ENCODE measurements at places on chromosomes 5 and 9.

DNA sequence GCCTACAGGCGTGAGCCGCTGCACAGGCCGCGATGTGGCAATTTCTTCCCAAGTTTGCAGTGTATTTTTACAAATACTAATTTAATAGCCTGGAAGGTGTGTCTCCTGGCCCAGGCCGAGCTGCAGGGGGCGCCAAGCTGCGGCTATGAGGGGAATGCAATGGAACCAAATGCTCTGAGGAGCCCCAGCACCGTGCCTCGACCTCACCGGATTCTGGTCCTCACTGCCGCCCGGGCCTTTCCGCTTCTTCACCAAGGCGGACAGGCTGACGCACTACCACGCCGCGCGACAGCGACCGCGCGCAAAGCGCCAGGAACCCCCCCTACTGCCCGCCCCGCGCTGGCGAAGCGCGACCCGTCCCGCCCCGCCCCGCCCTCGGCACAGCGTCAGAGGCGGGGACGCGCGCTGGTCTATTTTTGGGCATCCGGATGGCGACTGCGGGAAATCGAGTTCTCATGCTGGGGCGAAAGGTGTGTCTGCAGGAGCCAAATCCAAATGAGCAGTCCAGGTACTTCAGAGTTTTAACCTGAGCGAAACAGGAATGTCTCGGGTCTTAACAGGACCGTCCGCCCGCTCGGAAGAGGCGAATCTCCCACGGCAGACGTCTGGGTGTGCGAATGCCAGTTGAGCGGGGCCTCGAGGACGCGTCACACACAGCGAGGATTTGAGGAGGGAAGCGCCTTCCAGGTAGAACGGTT lies 31.7 kb upstream of the PRXL2C start:
- peak; percentile 90 for DNase-seq

GRCh38 chr9:20513126-20513913 lies 109.0 kb downstream of the MLLT3 start:
- DNase-seq: no peak

DNA sequence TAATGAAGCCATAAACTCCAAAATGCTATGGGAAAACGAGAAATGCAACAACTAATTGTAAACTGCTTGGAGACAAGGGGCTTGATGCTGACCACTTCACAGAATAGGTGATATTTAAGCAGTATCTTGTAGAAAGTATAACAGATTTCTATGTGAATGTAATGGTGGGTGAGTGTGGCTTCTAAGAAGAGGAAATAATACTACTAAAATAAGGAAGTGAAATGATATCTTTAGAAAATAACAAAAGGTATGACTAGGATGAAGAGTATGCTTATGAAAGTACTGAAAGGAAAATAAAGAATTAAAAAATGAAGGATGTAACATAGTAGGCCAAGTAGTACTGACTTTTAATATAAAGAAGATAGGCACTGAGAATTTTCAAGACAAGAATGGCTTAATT lies 94.2 kb downstream of the AGTPBP1 start:
- DNase-seq: no peak

- no peak for DNase-seq
These were observed 644.3 kb downstream of the ACTL7B start for GRCh38 chr9:108211411-108211955.

DNA sequence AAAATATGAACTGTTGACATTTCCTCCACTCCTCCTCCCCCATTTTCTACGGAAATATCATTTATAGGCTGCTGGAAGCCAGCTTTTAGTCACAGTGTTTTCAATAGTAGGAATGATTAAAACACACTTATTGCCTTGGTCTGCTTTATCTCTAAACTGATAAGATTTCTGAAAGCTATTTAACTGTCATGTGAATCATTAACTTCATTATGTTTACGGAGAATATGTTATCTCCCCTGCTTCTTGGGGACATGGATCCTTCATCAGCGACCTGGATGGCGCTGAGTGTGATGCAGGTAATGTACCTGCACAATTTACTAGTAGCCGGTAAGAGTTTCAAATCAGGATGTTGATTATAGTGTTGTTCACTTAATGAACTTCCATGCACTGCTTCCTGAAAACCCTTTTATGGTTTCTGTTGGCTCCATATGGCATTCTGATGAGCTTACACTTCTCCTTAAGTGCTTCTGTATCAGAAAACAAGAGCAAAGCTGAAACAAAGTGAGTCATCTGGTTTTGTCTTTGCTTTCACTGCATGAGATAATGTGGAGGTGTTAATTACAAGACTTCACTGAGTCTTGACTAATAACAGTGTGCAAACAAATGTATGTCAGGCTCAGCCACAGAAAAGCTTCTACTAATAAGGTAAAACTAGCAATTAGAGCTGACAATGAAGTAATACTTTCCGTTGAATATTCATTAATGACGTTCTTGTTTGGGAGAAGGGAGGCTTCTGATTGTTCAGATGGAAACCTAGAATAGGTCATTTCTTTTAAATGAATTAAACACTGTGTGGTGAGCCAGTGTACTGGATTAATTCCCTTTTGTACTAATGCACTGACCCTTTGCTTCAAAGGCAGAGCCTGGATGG lies 162.4 kb upstream of the ZNF608 start:
- DNase-seq: no peak

DNA sequence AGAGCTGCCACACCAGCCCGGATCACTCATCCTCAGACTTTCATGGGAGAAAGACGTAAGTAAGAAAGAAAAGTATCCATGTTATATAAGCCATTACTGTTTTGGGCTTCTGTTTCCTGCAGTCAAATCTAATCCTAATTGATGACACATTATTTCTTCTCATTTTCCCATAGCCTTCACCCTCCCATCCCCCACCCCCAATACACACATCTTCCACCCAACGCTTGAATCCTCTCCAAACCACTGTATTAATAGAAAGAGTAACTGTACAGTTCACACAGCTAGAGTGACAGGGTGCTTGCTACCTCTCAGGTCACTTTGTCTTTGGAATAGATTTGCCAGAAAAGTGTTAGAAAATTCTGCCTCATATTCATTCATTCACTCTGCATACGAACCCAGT lies 69.3 kb upstream of the IL17B start:
- no peak for DNase-seq

DNA sequence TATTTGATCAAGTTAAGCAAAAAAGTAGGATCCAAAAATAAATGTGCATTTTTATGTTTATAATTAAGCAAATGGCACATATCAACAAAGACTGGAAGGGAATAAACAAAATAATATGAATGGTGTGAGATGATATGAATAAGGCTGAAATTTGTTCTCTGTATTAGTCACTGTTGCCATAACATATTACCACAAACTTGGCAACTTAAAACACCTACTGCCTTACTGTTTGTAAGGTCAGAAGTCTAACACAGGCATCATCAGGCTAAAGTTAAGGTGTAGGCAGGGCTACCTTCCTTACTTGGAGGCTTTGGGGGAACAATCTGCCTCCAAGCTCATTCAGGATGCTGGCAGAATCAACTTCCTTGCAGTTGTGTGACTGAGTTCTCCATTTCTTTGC lies 19.3 kb downstream of the PGGT1B start:
- no peak for DNase-seq

GRCh38 chr5:126300293-126300692 lies 122.9 kb upstream of the GRAMD2B start:
- no peak for DNase-seq

- DNase-seq: no peak
These were observed 72.1 kb upstream of the BRINP1 start for GRCh38 chr9:119441338-119441737.

GRCh38 chr9:93379051-93379450 lies 72.4 kb upstream of the FAM120A start:
- no peak for DNase-seq

- DNase-seq: no peak
These were observed 42.7 kb downstream of the UBE2QL1 start for GRCh38 chr5:6491196-6491918.

- DNase-seq: peak; percentile 44
These were observed 531.3 kb downstream of the NTRK2 start for GRCh38 chr9:85200726-85201404.

DNA sequence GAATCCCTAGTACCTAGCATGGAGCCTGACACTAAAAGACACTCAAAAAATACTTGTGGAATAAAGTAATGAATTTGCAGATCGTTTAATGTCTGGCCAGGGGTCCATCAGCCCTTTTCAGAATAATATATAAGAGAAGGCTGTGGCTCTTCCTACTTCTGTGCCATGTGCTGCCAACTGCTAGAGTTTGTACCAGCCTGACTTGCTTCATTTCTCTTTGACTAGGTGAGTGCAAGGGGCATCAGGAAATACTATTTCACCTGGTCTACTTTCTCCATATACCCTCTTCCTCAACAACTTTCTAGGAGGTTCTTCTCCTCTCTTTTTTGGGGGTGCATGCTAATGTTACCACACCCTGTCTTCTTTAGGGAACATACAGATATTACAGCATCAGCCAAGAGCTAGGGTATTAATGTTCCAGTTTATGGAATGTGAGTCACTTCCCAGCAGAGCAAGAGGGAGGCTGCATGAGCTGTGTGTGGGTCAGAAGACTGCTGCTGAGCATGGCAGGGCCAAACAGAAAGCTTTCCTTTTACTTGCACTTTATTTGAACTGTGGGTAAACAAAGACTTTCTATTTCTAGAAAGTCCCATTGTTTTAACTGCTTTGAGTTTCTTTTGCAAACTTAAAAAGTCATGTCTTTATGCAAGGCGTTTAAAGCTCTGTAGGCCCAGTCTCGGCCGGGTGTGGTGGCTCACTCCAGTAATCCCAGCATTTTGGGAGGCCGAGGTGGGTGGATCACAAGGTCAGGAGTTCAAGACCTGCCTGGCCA lies 158.9 kb downstream of the ADAMTSL1 start:
- DNase-seq: no peak

- DNase-seq: no peak
These were observed 97.9 kb downstream of the ADAMTS6 start for GRCh38 chr5:65383859-65384258.

DNA sequence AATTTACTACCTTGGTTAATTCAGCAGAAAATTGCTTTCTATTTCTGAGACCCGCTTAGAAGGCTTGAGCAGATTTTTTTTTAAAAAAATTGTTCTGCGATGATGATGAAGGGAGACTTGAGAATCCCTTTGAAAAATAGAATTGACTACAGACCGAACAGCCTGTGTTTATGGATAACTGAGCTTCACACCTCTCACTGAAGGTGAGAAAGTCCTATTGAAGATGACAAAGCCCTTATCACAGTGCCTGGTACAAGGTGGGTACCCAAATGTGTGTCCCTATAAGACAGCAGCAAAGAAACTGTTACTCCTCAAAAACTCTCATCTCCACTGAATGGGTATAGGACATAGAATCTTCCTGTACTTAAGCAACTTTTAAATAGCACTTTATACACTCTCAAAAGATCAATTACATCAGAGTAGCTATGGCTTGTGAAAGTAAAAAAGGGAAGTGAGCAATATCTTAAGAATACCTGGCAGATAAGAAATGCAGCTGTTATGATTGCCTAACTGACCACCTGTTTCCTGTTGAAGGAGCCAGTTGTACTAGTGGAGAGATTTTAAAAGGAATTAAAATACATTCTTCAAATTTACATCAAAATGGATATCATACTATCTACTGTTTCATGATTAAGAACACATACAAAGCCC lies 419.7 kb downstream of the CHSY3 start:
- no peak for DNase-seq

GRCh38 chr5:133367984-133368383 lies 244.4 kb downstream of the FSTL4 start:
- no peak for DNase-seq

DNA sequence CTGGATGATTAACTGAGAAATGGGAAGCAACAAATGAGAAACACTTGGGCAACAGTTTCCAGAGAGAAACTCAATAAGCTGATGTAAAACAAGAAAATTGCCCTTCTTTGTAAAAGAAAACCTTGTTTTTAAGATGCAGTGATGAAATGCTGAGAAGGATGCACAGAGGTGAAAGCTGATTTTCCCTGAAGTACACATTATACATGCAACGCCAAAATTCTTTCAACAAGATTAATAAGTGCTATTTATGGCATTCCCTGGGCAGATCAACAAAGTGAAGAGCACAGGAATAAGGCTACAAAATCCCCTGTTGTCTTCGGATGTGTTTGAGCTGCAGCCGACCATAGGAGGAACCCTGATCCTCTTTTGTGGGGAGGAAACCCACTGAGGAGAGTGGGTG lies 208.0 kb upstream of the ANKH start:
- DNase-seq: no peak

- no peak for DNase-seq
These were observed 23.4 kb upstream of the MAMDC2 start for GRCh38 chr9:70020217-70020616.

DNA sequence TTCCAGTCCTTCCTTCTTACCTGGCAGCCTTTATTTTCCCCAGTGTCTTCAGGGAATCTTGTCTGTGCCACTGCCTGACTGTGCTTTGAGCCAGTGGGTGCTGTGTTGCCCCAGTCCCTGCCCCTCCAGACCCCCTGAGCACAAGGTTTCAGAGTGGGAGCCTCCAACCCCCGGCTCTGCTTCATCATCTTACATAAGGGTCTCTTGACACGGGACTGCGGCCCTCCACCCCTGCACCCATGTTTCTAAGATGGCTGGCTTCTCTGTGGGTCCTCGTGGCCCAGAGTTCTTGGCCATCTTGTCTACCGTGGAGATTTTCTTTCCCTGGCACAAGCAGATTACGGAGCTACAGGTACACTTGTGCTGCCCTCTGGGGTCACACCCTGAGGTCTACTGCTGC lies 194.1 kb downstream of the CACNA1B start:
- DNase-seq: no peak

DNA sequence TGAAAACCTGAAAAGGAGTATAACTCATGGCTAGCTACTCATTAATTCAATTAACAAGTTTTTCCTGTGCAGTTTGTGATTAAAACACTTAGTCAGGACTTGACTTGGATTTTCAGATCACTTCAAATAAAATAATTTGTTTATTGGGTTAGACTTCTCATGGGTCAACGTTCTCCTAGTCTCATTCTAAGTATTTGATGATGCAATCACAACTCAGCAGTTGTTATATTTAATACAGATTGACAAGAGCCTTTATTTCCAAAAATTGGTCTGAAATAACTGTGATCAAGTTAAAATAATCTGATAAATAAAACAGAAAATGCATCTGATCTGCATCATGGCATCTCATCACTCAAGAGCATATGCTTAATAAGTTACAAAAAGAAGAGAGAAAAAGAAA lies 113.9 kb downstream of the FGF10 start:
- DNase-seq: no peak

DNA sequence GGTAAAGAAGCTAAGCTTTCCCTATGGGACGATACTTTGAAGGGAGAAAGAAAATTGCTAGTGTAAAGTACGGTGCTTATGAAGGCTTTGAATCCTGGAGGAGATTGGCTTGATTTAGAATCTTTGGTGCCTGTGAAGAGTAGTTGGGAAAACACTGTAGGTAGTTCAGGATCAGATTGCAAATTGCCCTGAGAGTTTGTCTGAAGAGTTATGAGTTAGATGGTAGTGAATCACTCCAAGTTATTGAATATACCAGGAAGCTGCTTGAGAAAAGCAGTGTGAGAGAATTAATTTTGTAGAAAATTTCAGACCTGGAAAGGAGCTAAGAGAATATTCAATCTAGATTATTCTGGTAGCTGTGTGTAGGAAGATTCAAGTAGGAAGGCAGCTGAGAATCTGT lies 11.5 kb downstream of the MAN2A1 start:
- no peak for DNase-seq
